ENCODE measurements at places on chromosomes 13 and 19. TPM values are rescaled to one million over a fixed set of nuclear protein-coding genes. Genes with fewer than 3 reads are reported as not detected.

PNMA8A gene
- 0.26 TPM for total RNA-seq

- no peak overlapping the region for H3K4me3 ChIP-seq
- no peak overlapping the region for H3K27ac ChIP-seq
- H3K36me3 ChIP-seq, result no peaks in the 10 kb centered on the region
- no peaks in the 10 kb centered on the region for H3K27me3 ChIP-seq
Observed at GRCh38 chr13:110574161-110574560, 12.6 kb upstream of the RAB20 start.

GRCh38 chr13:112451512-112452379 is 75.6 kb downstream of the SPACA7 start:
- H3K27ac ChIP-seq, result no peak overlapping the region
- H3K4me1 ChIP-seq, result no peaks in the 10 kb centered on the region
- no peak overlapping the region for H3K4me3 ChIP-seq
- no peaks in the 10 kb centered on the region for H3K27me3 ChIP-seq
- no peaks in the 10 kb centered on the region for H3K36me3 ChIP-seq
- no peak for DNase-seq

DNA sequence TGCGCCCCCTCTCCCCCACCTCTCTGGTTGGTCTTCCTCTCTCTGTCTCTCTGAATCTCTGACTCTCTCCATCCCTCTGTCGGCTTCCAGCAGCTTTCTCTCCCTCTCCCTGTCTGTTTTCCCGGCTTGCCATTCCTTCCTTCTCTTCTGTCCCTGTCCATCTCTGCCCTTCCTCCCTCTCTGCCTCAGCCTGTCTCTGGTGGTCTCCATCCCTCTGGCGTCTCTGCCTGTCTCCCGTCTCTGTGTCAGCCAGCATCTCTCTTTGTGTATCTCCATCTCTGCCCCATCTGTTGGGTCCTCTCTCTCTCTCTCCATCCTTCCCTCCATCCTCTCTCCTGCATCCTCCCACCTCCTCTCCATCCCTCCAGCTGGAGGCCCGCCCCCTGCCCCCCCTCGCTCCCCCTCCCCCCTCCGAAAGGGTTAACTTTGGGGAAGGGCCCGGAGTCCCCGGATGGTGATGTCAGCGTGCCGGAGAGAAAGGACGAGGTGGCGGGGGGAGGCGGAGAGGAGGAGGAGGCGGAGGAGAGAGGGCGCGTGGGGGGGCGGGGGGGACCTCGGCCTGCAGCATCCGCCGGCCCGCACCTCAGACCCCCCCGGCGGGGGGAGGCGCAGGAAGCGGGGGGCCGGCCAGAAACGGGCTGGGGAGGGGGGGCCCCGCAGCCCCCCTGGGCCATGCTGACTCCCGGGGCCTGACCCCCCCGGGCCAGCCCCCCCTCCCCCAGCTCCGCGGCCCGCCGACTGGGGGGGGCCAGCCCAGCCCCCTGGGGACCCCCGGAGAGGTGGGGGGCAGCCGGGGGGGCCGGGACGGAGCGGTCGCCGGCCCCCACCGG is at the start of gene BRSK1:
TSS of gene BRSK1 (plus strand) at position 450 of the 830 bp plus-strand sequence. CDS start 446 bp downstream, outside the sequence.
- no peaks in the 10 kb centered on the region for H3K36me3 ChIP-seq
- H3K27me3 ChIP-seq, result no peaks in the 10 kb centered on the region
- H3K4me3 ChIP-seq, result no peak within 1 kb of the TSS
- H3K4me1 ChIP-seq, result peaks cover 12% of the 10 kb centered on the region
- no peak within 1 kb of the TSS for H3K27ac ChIP-seq

ZNF790 gene
- 6.2 TPM for total RNA-seq

DNA sequence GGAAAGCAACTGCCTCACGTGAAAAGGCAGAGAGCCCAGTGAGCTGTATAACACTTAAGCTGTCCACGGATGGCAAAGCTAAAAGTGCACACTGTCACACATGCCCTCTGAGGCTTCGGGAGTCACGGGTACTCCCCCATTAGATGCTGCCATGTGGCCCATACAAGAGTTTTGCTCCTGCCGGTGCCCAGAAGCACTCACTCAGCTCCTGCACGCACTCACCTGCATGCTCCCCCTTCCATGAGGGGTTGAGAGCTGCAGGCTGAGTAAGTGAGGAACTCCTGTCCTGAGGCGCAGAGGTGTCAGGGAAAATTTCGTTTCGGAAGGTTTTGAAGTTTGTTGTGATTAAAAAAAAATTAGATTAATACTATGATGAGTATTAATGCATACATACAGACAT is 939.2 kb upstream of the ATXN8OS start:
- no peak overlapping the region for H3K27ac ChIP-seq
- H3K36me3 ChIP-seq, result no peaks in the 10 kb centered on the region

- no peak overlapping the region for H3K27ac ChIP-seq
- DNase-seq, result no peak
- H3K36me3 ChIP-seq, result no peaks in the 10 kb centered on the region
- H3K4me3 ChIP-seq, result no peak overlapping the region
- no peaks in the 10 kb centered on the region for H3K4me1 ChIP-seq
Observed at GRCh38 chr13:76836311-76836710, 49.9 kb downstream of the KCTD12 start.

DNA sequence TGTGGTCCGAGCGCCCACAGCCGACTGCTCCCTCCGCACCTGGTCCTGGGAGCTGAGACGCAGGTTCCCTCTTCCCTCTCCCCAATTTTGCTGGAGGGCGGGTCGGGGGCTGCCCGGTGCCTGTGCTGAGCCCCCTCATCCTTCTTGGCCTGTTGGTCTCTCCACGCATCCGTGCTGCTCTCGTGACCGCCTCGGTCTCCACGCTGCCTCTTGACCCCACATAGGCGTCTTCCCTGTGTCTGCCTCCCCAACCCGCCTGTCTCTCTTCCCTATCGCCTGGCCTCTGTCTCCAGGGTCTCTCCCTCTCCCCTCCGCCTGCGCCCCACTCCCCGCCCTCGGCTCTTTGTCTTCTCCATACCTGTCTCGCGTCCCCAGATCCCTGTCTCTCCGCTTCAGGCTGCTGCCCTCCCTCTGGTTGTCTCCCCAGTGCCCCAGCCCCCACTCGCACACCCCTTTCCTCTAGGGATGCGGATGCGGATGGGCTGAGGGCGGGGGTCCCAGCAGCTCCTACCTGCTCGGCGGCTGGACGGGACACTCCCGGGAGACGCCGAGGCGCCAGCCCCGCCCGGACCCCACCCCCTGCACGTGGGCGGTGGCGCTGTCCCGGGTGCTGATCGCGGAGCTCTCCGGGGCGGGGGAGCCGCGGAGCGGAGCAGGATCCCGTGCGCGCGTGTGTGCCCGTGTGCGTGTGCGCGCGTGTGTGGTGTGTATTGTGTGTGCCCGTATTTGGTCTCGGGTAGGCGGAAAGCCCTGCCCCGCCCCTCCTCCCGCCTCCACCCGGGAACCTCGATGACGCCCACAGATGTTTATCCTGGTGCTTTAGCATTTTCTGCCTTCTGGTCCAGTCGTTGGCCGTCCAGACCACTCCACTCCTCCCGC is at the start of gene SYT5:
TSS of gene SYT5 (minus strand) at position 684 of the 879 bp plus-strand sequence. CDS start 1,248 bp downstream, outside the sequence.
- no peaks in the 10 kb centered on the region for H3K27me3 ChIP-seq
- no peak within 1 kb of the TSS for H3K27ac ChIP-seq
- H3K36me3 ChIP-seq, result no peaks in the 10 kb centered on the region
- DNase-seq, result no peak
- H3K4me1 ChIP-seq, result no peaks in the 10 kb centered on the region

GRCh38 chr13:97435323-97435722 is 1.4 kb downstream of the RAP2A start:
- H3K36me3 ChIP-seq, result no peaks in the 10 kb centered on the region
- no peak overlapping the region for H3K27ac ChIP-seq
- DNase-seq, result no peak
- peaks cover 12% of the 10 kb centered on the region for H3K4me1 ChIP-seq

DNA sequence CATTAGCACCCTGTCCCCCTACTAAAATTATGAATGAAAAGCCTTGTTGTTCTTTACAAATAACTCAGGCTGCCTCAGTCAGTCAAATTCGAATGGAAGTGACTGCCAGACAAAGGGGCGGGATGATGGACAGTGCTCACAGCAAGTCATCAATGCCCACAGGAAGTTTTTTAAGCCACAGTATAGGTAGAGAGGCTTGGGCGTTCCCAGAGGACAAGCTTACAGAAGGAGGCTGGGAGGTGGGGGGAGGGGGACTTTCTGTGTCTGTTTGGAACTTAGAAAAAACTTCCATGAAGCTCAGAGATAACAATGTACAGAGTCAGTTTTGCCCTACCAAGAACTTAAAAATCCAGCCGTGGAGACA is 18.5 kb upstream of the SPRY2 start:
- H3K36me3 ChIP-seq, result no peaks in the 10 kb centered on the region
- DNase-seq, result no peak
- H3K4me1 ChIP-seq, result no peaks in the 10 kb centered on the region
- no peaks in the 10 kb centered on the region for H3K27me3 ChIP-seq
- no peak overlapping the region for H3K4me3 ChIP-seq
- no peak overlapping the region for H3K27ac ChIP-seq

DNA sequence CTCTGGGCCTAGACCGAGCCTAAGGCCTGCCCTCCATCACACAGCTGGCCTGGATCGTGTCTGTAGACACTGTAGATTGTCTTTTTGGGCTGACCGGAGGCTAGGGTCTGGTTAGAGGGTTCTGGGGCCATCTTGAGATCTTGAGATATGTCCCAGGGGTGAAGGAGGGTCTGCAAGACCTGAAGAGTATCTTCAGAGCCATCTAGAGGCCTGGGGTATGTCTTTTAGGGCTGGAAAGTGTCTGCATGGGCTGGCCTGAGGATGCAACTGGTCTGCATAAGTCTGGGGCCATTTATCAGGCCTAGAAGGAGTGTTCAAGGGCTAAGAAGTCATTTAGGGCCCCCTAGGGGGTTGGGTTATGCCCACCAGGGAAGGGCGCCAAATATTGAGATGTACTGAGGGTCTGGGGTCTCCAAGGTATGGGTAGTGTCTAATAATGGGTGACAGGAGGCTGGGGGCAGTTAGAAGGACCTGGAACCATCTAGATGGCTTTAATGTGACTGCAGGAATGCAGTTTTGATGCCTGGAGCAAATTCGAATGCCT is 555 bp downstream of the SCAF1 start:
- no peaks in the 10 kb centered on the region for H3K27me3 ChIP-seq
- no peaks in the 10 kb centered on the region for H3K4me1 ChIP-seq
- no peak for DNase-seq
- H3K27ac ChIP-seq, result peak overlapping the region; percentile 75

- no peaks in the 10 kb centered on the region for H3K4me1 ChIP-seq
- no peaks in the 10 kb centered on the region for H3K27me3 ChIP-seq
- no peak for DNase-seq
- H3K36me3 ChIP-seq, result no peaks in the 10 kb centered on the region
- no peak overlapping the region for H3K27ac ChIP-seq
Observed at GRCh38 chr13:29005763-29006120, 185.6 kb downstream of the MTUS2 start.

GRCh38 chr19:5078666-5079065 is 109.8 kb downstream of the KDM4B start:
- H3K4me3 ChIP-seq, result no peak overlapping the region
- H3K36me3 ChIP-seq, result peaks cover 70% of the 10 kb centered on the region
- H3K27me3 ChIP-seq, result no peaks in the 10 kb centered on the region
- no peak overlapping the region for H3K27ac ChIP-seq
- no peaks in the 10 kb centered on the region for H3K4me1 ChIP-seq

SLC46A3 gene
- total RNA-seq, result 48.1 TPM

DACT3 gene
- total RNA-seq, result 0.58 TPM

THAP8 gene
- 4.3 TPM for total RNA-seq

Data from right lobe of liver (tissue), 6 donors.